ENCODE measurements at places on chromosomes 1 and 21. TPM values are rescaled to one million over a fixed set of nuclear protein-coding genes. Genes with fewer than 3 reads are reported as not detected.
A peak's percentile ranks its signal among the peaks of the same experiment; 100 is the strongest.

Gene FAM72B
- total RNA-seq, result 10.8 TPM

Gene SPRR2F
- not detected for total RNA-seq

Gene KRTAP12-2
- total RNA-seq, result not detected

GRCh38 chr1:205983925-205984725 lies 19.1 kb downstream of the RAB7B start:
- peak; percentile 92 for ATAC-seq

GRCh38 chr1:19469004-19469403 lies 16.3 kb downstream of the CAPZB start:
- ATAC-seq, result no peak

- no peak for ATAC-seq
Measured at GRCh38 chr1:9909234-9910046, 629 bp downstream of the CTNNBIP1 start.

- no peak for ATAC-seq
Measured at GRCh38 chr1:89822109-89822962, 1.5 kb downstream of the LRRC8D start.

- peak; percentile 54 for ATAC-seq
Measured at GRCh38 chr1:223652436-223652941, 13.0 kb downstream of the CAPN8 start.

Measured in motor neuron (in vitro differentiated cells).